ENCODE measurements at places on chromosomes 1 and 21. TPM values are rescaled to one million over a fixed set of nuclear protein-coding genes. Genes with fewer than 3 reads are reported as not detected.

The A3GALT2 gene
- total RNA-seq: not detected

The FNBP1L gene
- 63.5 TPM for total RNA-seq

GRCh38 chr1:96424877-96425276 lies 296.7 kb upstream of the PTBP2 start:
- H3K36me3 ChIP-seq: no peaks in the 10 kb centered on the region
- H3K27me3 ChIP-seq: no peaks in the 10 kb centered on the region
- DNase-seq: no peak
- peaks cover 4% of the 10 kb centered on the region for H3K4me1 ChIP-seq
- H3K4me3 ChIP-seq: no peak overlapping the region

- peaks cover 15% of the 10 kb centered on the region for H3K36me3 ChIP-seq
- H3K4me3 ChIP-seq: no peak overlapping the region
- H3K27me3 ChIP-seq: no peaks in the 10 kb centered on the region
- DNase-seq: no peak
These were observed 4.5 kb upstream of the IL10RB start for GRCh38 chr21:33261635-33262034.

GRCh38 chr1:180345148-180345547 lies 115.1 kb downstream of the LHX4 start:
- no peaks in the 10 kb centered on the region for H3K36me3 ChIP-seq
- no peak overlapping the region for H3K27ac ChIP-seq
- no peaks in the 10 kb centered on the region for H3K27me3 ChIP-seq
- no peak overlapping the region for H3K4me3 ChIP-seq
- DNase-seq: no peak

- no peaks in the 10 kb centered on the region for H3K36me3 ChIP-seq
- H3K4me3 ChIP-seq: no peak overlapping the region
- peaks cover 19% of the 10 kb centered on the region for H3K4me1 ChIP-seq
- no peak overlapping the region for H3K27ac ChIP-seq
These were observed 34.2 kb downstream of the SYF2 start for GRCh38 chr1:25197982-25198662.

- no peak overlapping the region for H3K27ac ChIP-seq
- peaks cover 3% of the 10 kb centered on the region for H3K36me3 ChIP-seq
- no peaks in the 10 kb centered on the region for H3K27me3 ChIP-seq
- H3K4me3 ChIP-seq: no peak overlapping the region
- H3K4me1 ChIP-seq: no peaks in the 10 kb centered on the region
- DNase-seq: no peak
These were observed 163.3 kb downstream of the NRIP1 start for GRCh38 chr21:14901482-14901958.

DNA sequence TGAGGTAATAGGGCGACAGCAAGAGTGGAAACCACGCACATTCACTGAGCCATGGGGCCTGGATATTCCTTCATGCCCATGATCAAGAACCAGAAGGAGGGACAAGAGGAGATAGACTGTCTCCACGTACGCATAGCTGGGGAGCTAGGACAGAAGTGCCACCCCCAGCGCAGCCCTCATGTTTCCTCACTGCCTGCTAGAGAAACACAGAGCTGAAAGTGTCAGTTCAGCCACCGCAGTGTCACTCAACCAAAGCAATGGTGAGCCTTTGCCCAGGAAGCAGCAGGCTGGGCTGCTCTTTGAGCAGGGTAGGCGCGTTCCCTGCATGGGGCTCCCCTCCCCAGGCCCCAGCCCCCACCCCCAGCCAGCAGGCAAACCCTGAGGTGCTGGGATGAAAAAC lies 68.5 kb downstream of the STUM start:
- no peak overlapping the region for H3K27ac ChIP-seq
- H3K4me1 ChIP-seq: no peaks in the 10 kb centered on the region
- DNase-seq: no peak
- H3K36me3 ChIP-seq: no peaks in the 10 kb centered on the region

DNA sequence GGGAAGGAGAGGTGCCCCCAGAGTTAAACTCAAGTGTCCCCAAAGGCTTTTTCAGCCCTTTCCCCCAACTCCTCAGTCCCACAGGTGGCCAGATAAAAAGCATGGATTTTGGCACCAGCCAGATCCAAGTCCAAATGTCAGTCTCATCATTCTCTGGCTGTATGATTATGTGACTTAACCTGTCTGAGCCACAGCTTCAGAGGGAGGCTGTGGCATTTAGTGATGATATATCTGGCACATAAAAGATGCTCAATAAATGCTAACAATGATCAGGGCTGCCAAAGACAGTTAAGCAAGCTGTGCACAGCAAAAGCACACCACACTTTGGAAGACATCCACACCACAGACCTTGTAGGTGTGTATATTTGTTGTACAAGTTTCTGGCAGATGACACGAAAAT lies 5.6 kb upstream of the PADI3 start:
- H3K27me3 ChIP-seq: peaks cover 3% of the 10 kb centered on the region
- no peak overlapping the region for H3K4me3 ChIP-seq
- DNase-seq: no peak
- H3K4me1 ChIP-seq: peaks cover 25% of the 10 kb centered on the region
- no peaks in the 10 kb centered on the region for H3K36me3 ChIP-seq

DNA sequence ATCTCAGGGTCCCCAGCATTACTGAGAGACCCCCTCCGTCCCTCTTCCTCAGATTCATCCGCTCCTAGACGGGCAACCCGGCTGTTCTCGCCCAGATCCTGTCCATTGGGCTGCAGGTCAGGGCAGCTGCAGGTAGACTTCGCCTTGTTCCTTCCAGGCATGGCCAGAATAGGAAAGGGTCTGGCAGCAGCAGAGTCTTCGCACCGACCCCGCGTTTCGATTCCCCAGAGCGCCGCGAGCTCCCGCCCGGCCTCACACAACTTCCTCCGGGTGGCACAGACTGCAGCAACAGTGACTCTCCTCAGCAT lies 265 bp downstream of the NRDC start:
- H3K4me1 ChIP-seq: peaks cover 17% of the 10 kb centered on the region
- DNase-seq: no peak
- H3K27me3 ChIP-seq: peaks cover 22% of the 10 kb centered on the region
- no peak overlapping the region for H3K27ac ChIP-seq
- no peak overlapping the region for H3K4me3 ChIP-seq
